ENCODE measurements at places on chromosomes 7 and 10.
A peak's percentile ranks its signal among the peaks of the same experiment; 100 is the strongest.

DNA sequence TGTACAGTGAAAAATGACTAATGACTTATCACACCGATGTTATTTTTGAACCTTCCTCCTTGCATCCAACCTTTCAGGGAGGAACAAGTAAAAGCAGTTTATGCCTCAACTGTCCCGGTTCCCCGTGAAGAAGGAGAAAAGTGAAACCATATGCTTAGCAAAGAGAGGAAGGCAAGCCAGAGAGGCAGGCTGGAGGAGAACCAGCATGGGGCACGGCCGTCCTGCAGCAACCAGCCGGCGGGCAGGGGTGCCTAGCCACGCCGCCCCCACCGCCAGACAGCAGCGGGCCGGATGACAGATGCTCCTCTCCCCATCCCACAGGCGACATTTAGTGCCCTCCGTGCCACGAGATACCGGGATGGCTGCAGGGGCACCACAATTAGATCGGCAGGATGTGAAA lies 421.4 kb upstream of the MGMT start:
- no peak for DNase-seq

GRCh38 chr7:28586736-28587135 lies 174.4 kb downstream of the CREB5 start:
- no peak for DNase-seq

DNA sequence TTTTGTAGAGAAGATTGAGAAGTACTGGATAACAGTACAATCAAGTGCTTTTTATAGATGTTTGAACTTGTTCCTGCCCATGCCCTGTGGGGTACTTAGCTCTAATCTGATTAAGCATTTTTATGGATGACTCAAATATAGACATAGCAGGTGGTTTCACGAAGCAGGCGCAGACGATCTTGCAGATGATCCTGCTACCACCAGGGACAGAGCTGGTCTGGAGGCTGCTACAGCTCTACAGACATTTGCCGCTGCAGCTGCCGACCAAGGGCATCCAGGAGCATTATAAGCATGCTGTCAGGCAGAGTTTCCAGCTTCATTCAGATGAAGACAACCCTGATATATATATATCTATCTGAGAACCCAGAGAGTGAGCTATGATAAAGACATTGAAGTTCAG lies 650.4 kb downstream of the NXPH1 start:
- no peak for DNase-seq

- DNase-seq = no peak
Observed at GRCh38 chr7:47227762-47228177, 354.1 kb downstream of the TNS3 start.

GRCh38 chr7:41104631-41105030 lies 598.3 kb downstream of the INHBA start:
- no peak for DNase-seq

DNA sequence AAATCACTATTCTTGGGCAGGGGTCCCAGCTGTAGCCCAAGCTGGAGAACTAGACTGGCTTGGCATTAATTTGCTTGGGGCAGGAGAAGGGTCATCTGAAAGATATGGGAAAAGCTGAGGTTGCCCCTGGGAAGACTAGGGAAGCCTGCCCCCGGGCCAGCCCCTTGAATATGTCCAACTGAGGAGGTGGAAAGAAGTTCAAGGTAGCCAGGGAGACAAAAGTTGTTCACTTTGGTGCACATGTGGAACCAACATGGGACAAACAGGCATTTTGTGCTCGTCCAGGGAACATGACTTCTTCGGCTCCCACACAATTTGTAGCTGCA lies 1.4 kb upstream of the LRRC61 start:
- no peak for DNase-seq

DNA sequence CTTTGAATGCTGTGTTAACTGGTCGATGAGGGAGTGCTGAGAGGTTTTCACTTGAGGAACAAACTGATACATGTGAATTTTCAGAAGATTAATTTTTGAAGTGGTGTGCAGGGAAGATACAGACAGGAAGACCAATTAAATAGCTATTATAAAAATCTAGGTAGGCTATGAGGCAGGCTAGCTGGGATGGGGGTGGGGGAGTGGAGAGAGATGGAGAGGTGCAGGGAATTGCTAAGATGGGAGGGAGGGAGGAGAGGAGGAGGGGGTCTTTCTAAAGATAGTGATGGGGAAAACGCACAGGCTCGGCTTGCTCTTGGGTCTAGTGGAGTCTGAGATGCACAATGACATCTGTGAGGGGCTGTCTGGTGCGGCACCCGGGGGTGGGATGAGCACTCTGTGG lies 15.2 kb downstream of the ATXN7L1 start:
- DNase-seq = no peak

DNA sequence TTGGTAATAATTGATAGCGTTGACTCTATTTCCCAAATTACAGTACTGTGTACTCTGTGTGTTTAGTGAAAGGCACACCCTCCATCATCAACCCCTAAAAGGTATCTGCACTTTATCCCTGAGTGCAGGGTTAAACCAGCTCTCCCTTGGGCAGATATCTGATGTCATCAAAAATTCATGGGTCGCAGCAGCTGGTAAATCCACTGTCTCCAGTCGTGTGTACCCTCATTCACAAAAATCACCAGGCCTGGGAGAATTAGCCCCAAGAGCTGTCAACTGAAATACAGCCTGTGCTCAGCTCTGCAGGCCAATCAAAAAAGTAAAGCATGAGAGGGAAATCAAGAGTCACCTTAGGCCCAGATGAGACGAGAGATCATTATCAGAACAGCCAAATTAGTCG lies 103.7 kb downstream of the HIP1 start:
- no peak for DNase-seq

GRCh38 chr7:56110611-56111010 lies 4.3 kb upstream of the CHCHD2 start:
- DNase-seq = no peak

- peak; percentile 66 for DNase-seq
Observed at GRCh38 chr7:18570890-18571478, 75.4 kb downstream of the HDAC9 start.

DNA sequence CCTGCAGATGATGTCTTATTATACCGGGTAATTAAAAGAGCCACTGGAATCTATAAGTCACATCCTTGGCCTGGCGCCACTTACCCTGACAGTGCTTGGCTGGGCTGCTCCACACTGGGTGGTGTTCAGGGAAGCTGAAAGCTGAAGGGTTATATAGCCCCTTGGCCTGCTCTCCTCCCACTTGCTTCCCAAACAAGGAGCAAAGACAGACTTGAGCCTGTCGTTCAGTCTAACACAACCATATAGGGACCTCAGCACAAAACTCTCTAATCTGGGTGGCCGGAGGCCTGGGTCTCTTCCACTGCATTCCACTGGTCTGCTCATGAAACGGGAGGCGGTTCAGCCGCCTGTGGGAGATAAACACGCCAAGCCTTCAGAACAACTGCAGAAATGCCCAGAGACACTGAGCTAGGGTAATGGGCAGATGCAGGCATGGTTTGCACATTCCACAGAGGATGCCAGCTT lies at the start of gene ACTA2:
Gene ACTA2, minus strand, starts transcription at position 127 of the 465 bp plus-strand sequence. CDS start 3,843 bp downstream, outside the sequence.
- DNase-seq = no peak

GRCh38 chr7:36775676-36776075 lies 51.4 kb upstream of the AOAH start:
- no peak for DNase-seq

DNA sequence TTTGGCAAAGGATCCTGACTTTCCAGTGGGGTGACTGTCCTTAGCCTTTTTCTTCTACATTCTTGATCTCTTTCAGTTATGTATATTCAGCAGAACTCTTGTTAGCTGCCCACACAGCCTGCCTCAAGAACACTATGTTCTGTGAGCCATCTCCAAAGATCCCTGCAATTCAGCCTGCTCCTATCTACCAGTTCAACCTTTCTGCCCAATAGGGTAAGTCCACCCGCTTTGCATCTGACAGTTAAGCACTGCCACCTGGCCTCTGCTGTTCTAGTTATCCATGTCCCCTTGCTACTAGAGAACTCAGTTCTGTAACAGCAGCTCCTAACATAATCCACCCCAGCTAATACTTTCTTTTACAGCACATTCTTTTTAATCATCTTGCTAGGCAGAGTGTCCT lies 13.5 kb downstream of the OR9A2 start:
- DNase-seq = no peak

- no peak for DNase-seq
Observed at GRCh38 chr10:108275895-108276685, 1111.6 kb upstream of the SORCS1 start.

GRCh38 chr7:36203071-36203790 lies 50.2 kb downstream of the EEPD1 start:
- DNase-seq = no peak

DNA sequence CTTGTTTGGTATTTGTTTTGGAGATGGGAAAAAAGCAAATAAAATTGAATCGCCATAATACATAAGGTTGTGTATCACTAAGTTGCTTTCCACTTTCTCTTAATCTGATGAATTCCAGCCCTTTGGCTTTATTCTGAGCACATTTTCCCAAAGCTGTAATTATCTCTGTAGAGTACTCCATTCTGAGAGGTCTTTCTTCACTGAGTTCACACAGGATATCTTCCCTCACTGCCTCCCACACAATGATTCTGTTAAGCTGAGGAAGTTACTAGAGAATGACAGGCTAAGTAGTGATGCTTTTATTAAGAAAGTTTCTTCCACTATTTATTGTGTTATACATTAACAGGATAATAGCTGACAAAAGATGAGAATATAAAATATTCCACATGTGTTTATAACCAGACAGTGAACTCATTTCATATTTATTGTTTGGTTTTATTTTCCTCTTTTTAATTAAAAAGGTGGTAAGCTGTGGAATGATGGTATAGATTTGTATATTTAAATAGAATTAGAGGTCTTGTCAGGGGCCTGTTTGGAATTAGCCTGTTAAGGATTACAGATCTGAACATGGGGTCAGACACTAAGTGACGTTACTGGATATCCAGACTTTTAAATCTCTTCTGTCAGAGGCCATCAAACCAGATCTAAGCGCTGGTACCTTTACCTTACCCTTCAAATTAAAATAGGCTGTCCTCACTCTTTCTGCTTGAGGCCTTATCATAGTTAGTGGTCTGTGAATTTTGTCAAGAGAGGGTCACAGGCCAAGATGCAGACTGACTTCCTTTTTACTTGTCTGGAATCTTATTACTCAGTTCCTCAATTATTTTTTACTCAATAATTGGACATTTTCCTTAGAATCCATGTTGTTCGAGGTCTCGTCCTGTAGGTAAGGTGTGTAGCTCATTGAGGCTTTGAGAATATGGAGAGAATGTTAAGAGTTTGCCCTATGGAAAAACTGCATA lies 8.4 kb downstream of the PLXDC2 start:
- DNase-seq = no peak

GRCh38 chr7:76393116-76394031 lies 16.1 kb downstream of the SSC4D start:
- peak; percentile 93 for DNase-seq

DNA sequence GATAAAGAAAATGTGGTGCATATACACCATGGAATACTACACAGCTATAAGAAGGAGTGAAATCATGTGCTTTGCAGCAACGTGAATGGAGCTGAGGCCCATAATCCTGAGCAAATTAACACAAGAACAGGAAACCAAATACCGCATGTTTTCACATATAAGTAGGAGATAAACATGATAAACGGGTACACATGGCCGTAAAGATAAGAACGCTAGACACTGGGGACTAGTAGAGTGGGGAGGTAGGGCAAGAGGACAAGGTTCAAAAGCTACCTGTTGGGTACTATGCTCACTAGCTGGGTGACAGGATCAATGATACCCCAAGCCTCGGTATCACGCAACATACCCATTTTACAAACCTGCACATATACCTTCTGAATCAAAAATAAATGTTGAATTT lies 113.7 kb downstream of the CSTF2T start:
- DNase-seq = no peak

DNA sequence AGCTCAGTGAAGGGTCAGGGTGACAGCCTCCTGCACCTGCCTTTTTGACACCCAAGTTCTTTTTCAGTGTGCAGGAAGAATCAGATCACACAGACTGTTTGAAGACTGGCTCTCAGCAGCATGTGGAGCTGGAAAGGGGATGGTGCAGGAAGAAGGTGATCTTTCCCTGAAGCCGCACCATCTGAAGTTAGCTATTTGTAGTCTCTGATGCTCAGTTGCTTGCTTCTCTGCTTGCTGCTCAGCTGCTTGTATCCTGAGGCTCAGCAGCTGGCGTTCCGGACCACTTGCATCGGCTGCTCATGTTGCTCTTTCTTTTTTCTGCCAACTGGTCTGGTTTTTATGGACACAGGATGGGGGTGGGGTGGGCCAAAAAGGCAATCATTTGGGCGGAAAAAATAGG lies 15.8 kb upstream of the DNMBP start:
- no peak for DNase-seq

DNA sequence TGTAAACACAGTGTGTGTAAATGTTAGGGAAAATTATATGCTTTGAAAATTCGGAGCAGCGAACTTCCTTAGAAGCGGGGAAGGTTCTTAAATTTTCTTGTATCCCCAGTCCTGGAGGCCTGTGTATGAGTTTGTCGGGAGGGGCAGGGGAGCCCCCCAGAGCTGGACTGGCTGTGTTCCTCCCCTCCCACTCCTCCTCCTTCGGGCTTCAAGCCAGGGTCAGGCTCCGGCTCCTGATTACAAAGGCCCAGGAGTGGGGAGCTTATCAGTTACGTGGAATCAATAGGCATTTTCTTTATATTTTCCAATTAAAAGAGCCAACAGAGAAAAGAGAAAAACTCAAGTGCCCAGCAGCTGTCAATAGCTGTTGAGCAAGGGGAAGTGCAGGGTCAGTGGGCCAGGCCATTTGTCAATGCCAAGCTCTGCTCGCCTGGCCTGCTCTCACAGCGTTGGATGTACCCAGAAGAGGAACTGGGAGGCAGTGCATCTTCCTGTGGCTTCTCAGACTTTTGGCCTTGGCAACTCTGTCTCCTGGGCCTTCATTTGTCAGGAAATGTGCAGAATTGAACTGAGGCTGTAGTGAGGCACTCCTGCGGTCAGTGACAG lies 156.9 kb upstream of the PCBD1 start:
- peak; percentile 5 for DNase-seq

- no peak for DNase-seq
Observed at GRCh38 chr10:96295475-96295874, 8.8 kb upstream of the DNTT start.

- no peak for DNase-seq
Observed at GRCh38 chr10:10598297-10598696, 419.4 kb upstream of the CELF2 start.

GRCh38 chr10:72740528-72740927 lies 48.6 kb downstream of the MCU start:
- no peak for DNase-seq

DNA sequence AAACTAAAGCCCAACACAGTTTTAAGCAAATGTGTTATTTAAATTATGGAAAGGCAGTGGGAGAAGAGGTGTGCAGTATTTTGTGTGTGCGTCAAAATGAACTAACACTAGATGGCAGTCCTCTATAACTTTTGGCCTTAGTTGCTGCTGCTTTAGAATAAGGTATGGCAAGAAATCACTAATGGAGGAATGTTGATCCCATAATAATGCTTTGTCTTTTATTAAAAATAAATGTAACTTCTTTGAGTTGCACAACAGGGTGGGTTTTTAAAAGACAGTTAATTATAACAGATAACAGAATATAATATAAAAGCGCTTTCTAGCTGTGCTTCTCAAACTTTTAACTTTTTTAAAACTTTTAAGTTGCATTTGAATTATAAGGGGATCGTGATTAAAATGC lies 56.4 kb downstream of the BBS9 start:
- peak; percentile 16 for DNase-seq

- DNase-seq = peak; percentile 91
Observed at GRCh38 chr7:64045301-64046040, at the start of gene ZNF727. Gene ZNF727 (plus strand): TSS chr7:64045434. CDS start chr7:64045622, 188 bp downstream.

Measured in midbrain (tissue), 1 donor.